ENCODE measurements at places on chromosomes 7 and 10. TPM values are rescaled to one million over a fixed set of nuclear protein-coding genes. Genes with fewer than 3 reads are reported as not detected.

OPN1SW gene
- 35.2 TPM for total RNA-seq

LIPJ gene
- total RNA-seq, result 0.22 TPM

ADAMTS14 gene
- total RNA-seq, result 5.2 TPM

CAV1 gene
- 98.6 TPM for total RNA-seq
